ENCODE measurements at places on chromosomes 3 and 15.

DNA sequence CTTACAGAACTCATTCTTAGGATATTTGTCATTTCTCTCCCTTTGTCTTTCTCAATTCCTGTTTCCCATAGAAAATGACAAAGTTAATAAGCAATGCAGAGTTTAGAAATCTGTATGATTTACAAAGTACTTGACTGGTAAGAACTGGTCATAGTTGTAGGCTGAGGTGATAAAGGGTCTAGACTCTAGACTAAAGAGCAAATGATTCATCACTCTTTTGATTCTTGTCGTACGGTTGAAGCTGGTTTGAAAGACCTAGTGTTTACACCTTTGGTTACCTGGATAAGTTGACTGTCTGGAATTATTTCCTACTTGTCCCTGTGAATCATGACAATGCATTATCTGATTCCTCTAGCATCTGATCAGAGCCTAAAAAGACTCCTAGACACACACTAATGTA lies 58.9 kb upstream of the TP63 start:
- no peak for DNase-seq

DNA sequence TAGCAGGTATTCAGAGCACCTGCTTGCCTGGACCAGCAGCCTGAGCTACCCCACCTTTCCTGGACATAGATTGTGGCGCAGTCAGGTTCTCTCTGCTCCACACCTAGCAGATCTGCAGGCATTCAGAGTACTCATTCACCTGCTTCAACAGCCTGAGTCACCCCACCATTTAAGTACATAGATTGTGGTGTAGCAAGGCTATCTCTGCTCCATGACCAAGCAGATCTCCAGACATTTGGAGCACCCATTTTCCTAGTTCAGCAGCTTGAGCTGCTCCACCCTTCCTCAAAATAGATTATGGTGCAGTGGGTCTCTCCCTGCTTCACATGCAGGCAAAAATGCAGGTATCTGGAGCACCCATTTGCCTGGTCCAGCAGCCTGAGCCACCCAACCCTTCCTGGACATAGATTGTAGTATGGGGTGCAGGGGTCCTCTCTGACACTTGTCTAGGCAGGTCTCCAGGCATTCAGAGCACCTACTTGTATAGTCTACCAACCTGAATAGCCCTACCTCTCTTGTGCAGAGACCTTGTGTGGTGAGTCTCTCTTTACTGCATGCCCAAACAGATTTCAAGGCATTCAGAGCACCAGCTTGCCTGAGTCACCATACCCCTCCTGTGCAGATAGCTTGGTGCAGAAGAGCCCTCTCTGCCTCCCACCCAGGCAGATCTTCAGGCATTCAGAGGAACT lies 466.0 kb upstream of the THBS1 start:
- no peak for DNase-seq

DNA sequence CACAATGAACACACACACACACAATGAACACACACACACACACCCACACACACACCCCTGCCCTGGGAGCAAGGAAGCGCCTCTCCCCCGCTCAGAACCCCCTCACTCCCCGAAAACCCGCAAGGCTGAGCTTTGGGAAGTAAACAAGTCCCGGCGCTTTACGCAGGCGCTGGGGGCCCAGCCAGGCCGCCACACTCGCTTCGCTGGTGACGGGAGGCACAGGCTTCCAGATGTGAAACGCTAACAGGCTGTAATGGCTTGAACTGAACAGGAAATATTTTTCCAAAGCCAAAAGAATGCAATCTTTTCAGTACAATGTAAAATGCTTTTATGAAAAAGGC lies 122.7 kb upstream of the IGF1R start:
- DNase-seq = no peak

DNA sequence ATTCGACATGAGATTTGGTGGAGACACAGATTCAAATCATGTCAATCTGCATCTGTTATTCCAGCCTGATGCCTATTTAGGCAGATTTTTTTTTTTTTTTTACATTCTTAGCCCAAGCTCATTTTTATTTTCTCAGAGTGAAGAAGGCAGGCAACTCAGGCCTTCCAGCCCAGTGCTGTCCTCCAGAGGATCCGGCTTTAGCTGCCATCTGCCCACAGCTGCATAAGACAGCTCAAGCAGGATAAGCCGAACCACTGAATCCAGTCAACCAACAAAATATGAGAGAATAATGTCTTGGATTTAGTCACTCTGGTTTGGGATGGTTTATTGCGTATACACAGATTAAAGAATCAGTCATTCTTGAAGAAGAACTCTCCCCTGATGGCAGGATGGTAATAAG lies 19.9 kb upstream of the COLQ start:
- no peak for DNase-seq

- no peak for DNase-seq
Observed at GRCh38 chr15:66761726-66762595, 59.9 kb downstream of the SMAD6 start.

DNA sequence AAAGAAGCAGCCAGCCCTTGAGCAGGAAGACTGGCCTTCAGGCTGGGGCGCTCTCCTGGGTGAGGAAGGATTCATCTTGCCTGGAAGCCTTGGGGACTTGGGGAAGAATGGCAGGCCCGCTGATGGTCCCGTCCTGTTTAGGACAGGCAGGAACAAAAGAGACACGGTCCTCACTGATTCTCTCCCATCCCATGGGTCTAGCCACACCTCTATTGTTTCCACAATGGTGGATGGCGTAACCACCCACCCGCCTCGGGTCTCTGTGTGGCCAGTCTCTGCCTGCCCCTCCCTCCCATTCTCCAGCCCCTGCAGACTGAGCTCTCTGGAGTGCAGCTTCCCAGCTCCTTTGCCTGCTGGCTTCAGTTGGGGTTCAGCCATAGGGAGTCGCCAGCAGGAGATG lies 284.3 kb downstream of the UACA start:
- DNase-seq = no peak

- DNase-seq = no peak
Observed at GRCh38 chr15:88269356-88270062, 13.0 kb upstream of the NTRK3 start.

DNA sequence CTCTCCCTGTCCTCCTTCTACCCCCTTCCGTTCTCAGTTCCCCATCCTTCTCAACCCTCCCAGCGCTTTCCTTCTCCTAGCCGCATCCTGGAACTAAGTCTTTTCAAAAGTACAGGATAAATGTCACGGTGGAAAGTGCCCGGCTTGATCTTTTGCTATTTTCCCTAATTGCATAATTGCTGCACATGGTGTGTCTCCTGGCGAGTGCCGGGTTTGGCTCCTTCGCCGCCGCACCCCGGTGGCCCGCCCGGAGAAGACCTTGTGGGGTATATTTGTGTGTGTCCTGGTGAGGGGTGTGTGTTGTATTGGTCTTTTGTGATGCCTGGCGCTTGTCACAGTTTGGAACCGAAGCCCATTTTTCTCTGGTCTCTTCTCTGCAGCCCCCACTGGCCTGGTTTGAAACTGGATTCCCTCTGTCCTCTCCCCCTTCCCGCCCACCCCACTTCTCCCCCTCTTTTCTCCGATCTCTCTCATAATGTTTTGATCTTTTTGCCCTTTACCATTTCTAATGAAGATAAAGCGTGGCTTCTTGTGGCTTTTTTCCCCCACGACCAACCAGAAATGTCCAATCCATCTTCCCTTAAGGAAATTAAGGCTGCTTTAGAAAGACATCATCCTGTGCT lies 692 bp downstream of the UBE2E2 start:
- DNase-seq = peak; percentile 46

DNA sequence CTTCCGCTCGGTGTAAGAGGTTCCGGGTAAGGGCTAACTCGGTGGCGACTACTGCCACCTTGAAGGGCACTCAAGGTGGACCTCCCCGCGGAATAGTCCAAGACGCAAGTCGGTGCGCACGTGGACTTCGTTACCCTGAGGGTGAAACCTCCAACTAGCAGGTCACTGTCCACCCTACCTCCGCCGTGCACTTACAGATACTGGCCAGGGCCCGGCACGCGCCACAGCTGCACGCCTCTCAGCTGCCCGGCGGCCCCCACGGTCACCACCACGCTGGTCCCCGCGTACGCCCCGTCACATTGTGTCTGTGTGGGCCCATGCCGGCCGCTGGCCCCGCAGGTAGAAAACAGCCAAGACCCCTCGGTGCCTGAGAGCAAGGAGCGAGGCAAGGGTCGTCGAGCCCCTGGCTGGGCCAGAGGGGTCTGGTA lies 1.1 kb downstream of the LTK start:
- no peak for DNase-seq

GRCh38 chr3:52364322-52365035 lies 48.4 kb downstream of the DNAH1 start:
- DNase-seq = no peak

DNA sequence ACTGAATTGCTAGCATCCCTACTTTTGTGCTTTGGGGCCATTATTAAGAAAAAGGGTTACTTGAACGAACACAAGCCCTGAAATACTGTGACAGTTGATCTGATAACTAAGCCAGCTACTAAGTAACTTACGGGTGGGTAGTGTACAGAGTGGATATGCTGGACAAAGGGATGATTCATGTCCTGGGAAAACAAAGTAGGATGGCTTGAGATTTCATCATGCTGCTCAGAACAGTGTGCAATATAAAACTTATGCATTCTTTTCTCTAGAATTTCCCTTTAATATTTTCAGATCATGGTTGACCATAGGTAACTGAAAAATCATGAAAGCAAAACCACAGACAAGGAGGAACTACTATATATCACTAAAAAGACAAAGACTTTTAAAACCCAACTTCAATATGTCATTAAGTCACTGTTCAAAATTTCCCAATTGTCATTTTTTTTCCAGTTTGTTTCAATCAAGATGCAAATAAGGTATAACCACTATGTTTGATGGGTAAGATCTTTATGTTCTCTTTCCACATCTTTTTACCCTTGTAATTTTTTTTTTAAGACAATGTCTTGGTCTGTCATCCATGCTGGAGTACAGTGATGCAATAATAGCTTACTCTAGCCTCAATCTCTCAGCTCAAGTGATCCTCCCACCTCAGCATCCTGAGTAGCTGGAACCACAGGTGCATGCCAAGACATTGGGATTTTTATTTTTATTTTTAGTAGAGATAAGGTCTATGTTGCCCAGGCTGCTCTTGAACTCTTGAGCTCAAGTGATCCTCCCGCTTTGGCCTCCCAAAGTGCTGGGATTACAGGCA lies 67.7 kb downstream of the IFT80 start:
- DNase-seq = no peak
